BJ (cell line): ENCODE measurements at places on chromosomes 3 and 15. TPM values are rescaled to one million over a fixed set of nuclear protein-coding genes. Genes with fewer than 3 reads are reported as not detected.

GRCh38 chr15:43808960-43809678, 8.7 kb downstream of the HYPK start:
- DNase-seq: no peak

DNA sequence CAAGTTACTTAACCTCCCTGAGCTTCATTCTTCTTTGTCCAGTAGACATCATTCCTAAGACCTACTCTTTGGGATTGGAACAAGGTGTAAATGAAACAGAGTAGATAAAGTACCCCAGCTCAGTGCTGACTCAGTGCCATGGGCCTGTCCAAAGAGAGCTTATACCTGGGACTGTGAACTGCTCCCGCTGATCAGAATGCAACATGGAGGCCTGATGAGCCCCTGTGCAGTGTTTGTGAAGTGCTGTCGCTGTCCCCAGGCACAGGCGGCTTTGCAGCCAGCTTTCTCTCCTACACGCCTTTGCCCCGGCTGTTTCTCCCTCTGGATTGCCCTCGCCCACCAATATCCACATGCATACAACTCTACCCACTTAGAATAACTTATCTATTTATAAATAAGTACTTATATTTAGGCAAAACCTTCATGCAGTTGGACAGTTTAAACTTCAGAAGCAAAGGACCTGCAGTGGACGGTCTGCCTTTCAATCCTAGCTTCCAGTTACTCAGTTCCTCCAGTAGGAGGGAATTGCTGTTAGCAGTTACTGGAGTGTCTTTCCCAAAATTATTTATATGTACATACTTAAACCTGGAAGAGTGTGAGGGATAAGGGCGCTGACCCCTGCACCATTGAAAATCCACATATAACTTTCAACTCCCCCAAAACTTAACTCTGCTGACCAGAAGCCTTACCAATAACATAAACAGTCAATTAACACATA, 80.0 kb downstream of the CORO2B start:
- no peak for DNase-seq

DNA sequence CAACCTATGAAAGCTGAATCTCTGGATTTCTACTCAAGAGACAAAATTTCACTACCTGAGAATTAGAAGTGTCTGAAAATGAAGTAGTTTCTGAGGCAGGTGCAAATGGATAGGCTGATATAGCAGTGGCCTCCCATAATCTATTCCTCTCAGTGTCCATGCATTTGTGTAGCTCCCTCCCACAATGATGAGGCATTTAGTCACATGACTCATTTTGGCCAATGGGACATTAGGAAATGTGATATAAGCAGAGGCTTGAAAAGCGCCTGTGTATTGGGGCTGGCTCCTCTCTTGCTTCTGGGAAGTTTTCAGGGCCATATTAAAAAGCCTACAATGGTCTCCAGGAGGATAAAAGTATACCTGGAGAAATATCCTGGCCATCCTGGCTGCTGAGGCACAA, 79.7 kb upstream of the MRPL3 start:
- DNase-seq: no peak

The CCDC54 gene
- polyA plus RNA-seq: not detected in 2 replicates

- no peak for DNase-seq
Observed at GRCh38 chr3:51963951-51964451, 3.3 kb downstream of the PCBP4 start.

DNA sequence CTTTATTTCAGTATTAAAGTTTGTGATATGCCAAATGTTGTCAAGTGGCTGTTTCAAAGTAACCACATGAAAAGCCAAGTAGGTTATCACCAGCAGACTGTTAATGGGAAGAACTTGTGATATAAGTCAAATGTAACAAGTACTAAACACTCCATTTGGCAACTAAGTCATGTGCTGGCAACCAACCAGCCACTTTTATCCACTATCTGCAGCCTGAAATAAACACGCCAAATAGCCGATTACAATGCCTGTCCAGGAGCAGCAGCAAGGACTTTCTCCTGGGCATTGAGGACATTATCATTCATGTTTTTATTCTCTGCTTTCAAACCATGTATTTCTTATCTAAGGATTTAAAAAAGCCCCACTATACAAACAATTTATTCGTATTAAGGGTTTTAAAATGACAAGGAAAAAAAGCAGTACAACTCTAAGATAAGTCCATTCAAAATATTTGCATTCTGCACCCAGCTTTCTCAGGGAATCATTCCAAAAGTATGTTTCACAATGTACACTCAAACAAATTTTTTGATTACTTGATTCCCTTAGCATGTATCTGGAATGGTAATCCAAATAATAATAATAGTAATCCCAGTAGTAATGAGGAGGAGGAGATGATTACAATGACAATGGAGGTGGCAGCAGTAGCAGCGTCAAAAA, 448.6 kb downstream of the ERC2 start:
- DNase-seq: no peak

DNA sequence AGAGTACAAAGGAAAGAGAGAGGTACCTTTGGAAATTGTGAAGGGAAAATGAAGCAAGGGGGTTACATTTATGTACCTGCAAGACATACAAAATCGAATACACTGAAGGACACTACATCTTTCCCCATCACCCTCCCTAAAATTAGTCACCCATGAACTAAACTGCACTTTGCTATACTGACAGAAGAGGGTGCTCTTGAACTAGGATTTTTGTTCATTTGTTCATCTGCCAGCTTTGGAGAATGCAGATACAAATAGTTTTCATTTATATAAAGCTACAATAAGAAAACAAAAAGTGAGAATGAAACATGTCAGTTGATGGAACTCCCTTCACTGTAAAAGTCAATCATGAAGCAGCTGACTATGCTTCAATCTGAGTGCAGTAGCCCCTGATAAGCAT, 55.7 kb downstream of the PCCB start:
- DNase-seq: no peak

DNA sequence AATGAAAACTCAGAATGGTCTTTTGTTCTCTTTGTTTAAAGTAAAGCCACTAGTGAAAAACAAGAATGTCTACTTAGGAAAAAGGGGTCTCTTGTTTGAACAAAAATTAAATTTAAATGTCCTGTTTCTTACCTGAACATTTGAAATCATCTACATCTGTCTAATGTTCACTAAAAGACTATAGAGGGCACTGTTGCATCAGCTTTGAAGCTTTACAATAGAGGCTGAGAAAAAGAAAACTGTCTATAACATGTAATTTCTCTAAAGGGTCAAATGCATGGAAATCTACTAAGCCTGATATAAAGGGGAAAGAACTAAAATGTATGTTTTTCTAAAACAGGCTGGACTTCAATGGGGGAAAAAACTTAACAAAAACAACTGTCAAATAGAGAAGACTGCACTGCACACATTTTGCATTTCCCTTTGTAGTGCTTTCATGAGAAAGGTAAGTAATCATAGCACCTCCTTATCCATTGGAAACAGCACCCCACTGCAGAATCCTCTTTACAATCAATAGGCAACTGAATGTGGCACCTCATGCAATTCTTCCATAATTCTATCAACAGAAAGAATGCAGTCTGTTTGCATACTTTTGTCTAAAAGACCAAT, 26.3 kb downstream of the DPH6 start:
- DNase-seq: no peak

GRCh38 chr3:178001670-178002101, 534.5 kb upstream of the KCNMB2 start:
- no peak for DNase-seq
